AG09319 (cell line): ENCODE measurements at places on chromosomes 7 and 10.
A peak's percentile ranks its signal among the peaks of the same experiment; 100 is the strongest.

GRCh38 chr7:38306171-38306570 lies 32.7 kb upstream of the TARP start:
- DNase-seq = peak; percentile 24

- no peak for DNase-seq
These were observed 320.2 kb downstream of the CDK14 start for GRCh38 chr7:90916319-90916718.

- DNase-seq = no peak
These were observed 43.3 kb downstream of the BRI3 start for GRCh38 chr7:98324782-98325181.

DNA sequence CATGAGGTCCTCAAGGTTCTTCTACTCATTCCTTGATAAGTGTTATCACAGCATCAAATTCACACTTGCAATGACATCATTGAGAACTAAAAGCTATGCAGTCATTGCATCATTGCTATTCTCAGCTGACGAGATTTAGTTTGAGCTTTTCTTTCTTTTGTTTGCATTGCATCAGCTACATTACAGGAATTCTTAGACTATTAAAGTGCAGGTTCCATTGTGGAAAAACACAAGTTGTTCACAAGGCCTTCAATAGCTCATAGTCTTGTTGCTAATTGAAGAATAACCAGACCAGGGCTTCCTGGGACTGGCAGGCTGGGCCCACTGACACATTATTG lies 139.3 kb downstream of the CXCL12 start:
- DNase-seq = no peak

DNA sequence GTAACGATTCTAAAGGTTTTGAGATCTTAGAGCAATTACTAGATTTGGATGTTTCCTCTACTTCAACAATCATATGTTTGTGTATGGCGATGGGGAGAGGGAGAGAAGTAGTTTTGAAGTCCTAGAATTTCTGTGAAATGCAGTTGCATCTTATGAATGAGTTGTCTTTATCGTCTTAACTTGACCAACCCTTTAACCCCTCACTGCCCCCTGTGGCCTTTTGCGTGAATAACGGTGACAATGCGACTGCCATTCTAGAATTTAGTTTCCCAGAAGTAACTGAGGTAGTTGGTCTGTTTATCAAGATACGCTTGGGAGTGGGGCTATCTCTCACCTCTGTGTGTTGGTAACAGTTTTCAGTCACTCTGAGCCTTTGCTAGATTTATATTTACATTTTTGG lies 204.6 kb downstream of the HDAC9 start:
- no peak for DNase-seq

- DNase-seq = no peak
These were observed 43.7 kb downstream of the DNAJB9 start for GRCh38 chr7:108613147-108613948.

GRCh38 chr10:2891073-2891769 lies 176.1 kb upstream of the PFKP start:
- DNase-seq = no peak

DNA sequence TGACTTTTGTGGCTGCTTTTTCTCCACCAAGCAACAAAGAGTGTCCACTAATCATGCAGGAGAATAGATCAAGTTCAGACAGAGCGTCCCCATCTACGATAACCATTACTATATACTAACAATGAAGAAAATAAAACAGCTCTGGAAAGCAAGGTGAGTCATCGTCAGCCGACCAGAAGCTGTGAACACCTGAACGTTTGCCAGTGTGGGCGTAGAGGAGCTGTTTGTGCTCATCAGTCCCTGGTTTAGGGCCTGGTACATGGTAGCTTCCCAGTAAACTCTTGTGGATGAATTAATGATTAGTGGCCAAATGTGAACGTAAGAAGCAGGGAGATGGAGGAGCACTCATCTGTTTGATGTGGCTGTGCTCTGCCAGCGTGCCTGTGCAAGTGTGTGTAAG lies 180.7 kb downstream of the EVX1 start:
- DNase-seq = no peak

DNA sequence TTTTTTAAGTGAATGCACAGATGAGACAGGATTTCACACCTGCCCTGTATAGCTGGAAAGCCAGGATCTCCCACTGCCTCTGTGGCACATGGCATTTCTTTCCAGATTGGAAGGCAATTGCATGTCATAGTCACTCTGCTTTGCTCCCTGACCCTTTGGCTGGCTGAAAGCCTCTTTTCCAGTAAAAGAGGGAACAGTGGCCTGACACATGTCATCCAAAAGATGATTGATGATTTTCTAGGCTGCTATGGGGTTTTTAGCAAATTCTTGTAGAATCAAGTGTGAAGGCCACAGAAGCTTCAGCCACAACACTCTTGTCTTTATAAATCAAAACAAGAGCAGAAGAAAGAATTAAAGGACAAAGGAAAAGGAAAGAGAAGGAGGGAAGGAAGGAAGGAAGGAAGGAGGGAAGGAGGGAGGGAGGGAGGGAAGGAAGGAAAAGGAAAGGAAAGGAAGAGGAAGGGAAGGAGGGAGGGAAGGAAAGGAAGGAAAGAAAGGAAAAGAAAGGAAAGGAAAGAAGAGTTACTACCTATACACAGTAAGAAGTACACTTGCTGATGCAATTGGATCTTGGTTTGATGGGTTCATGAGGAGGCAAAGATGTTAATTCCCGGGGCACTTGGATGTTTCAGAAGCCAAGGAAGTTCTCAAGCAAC lies 158.9 kb upstream of the FRMD4A start:
- no peak for DNase-seq

- no peak for DNase-seq
These were observed 136.3 kb downstream of the KCNMA1 start for GRCh38 chr10:77501152-77501845.

GRCh38 chr7:25557379-25557917 lies 329.2 kb upstream of the NPVF start:
- no peak for DNase-seq

DNA sequence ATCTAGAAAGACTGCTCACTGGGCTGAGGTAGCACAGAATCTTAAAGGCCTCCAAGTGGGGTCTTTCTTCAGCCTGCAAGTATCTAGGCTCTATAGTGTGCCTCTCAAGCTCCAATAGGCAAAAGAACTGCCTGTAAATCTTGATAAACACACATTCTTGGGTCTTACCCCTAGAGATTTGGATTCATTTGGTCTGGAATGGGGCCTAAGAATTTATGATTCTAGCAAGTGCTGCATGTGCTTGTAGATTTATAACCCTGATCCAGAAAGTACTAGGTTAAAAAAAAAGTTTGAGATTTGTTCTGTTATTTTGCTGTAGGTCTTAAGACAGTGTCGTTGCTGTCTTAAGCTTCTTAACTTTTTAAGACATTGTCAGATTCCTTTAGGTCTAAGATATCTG lies 74.1 kb downstream of the RALA start:
- no peak for DNase-seq

DNA sequence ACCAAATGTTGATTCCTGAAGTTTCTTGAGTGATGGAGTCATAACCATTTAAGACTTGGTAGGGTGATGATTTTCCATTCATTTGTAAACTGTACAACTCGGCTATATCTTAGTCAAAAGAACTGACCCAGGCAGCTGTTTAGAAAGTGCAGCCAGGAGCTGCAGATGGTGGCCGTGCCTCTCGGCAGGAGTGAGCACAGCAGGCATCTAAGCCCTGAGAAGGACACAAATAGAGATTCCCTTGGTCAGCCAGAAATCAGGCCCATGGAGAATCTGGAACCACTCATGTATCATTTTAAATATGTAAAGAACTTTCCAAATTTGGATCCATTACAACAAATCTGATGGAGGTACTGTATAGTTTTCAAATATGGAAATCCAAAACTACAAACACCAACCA lies 177.0 kb upstream of the AKR1E2 start:
- no peak for DNase-seq

DNA sequence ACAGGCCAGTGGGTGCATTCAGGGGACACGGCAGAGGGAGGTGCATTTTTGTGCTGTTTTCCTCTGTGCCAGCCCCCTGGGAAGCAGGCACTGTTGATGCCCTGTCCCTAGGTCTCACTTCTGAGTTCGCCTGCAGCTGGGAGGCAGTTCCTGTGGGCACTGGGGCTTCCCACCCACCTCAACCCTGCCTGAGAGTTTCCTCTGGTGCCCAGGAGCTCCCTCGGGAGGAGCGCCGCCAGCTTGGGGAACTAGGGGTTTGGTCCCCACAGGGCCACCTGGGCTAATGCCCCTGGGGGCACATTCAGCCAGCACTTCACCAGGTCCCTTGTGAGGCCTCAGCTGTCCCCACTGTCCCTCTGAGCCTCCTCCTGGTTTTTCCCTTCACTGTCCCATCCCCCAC lies 178.2 kb upstream of the RHEB start:
- no peak for DNase-seq

DNA sequence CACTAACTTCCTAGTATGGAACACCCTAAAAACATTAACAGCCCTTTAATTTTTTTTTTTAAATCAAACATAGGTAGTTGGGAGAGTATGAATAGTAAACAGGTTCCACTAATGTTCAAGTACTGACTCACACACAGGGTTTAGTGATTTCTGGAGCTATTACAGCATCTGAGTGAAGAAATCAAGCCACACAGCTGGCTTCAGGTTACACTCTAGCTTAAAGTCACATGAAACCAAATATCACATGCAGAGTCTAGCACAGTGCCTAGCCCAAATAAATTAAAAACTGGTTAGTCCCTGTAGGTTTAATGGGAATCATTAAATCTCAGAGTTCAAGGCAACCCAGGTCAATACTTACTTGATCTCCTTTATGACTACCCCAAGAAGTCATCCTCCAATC lies 11.6 kb downstream of the PANK1 start:
- peak; percentile 56 for DNase-seq

DNA sequence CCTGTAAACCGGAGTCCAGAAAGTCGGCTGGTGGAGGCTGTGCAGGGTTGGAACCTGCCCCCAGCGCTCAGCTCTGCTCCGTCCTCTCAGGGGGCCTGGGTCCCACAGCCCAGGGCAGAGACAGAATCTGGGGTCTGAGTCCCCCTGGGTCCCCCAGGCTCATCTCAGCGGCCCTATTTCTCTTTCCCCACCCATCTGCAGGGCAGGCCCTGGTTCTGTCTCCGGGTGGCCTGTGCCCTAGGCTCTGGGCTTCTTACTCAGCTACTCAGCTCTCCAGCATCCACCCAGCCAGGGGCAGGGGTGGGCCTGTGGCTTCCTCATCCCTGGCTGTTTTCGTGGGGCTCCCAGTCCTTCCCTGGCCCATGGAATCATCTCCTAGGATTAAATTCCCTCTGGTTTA lies 183.4 kb downstream of the ADARB2 start:
- no peak for DNase-seq

- no peak for DNase-seq
These were observed 52.9 kb upstream of the IGFBP3 start for GRCh38 chr7:45973725-45974532.

GRCh38 chr7:29538389-29538788 lies 25.2 kb upstream of the PRR15 start:
- no peak for DNase-seq

DNA sequence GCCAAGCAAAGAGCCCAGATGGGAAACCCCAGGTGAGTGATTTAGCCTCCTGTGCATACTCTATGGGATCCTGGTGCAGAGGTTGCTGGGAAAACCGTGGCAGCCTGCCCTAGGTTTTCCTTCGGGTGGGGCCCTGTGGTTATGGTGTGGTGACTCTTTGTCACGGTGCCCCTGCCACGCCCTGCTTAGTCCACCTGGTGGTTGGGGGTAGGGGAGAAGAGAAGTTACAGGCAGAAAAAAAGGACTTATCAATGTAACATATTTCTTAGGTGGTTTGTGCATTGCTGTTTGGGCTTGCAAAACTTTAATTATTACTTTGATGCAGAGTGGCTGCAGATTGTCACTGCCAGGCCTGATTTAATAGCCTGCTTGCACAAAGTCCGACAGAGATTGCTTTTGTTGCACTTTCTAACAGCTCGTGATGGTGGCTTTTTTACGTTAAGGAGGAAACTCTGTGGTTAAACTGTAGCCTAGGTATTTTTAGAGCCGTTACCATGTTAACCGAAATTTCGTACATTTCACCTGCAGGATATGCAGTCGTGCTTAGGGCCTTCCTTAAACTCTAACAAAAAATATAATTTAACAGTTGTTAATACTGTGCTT lies 197.4 kb downstream of the RNLS start:
- DNase-seq = no peak

GRCh38 chr10:77001206-77001605 lies 636.4 kb downstream of the KCNMA1 start:
- DNase-seq = no peak

GRCh38 chr10:119693262-119693957 lies 32.4 kb upstream of the INPP5F start:
- DNase-seq = no peak

DNA sequence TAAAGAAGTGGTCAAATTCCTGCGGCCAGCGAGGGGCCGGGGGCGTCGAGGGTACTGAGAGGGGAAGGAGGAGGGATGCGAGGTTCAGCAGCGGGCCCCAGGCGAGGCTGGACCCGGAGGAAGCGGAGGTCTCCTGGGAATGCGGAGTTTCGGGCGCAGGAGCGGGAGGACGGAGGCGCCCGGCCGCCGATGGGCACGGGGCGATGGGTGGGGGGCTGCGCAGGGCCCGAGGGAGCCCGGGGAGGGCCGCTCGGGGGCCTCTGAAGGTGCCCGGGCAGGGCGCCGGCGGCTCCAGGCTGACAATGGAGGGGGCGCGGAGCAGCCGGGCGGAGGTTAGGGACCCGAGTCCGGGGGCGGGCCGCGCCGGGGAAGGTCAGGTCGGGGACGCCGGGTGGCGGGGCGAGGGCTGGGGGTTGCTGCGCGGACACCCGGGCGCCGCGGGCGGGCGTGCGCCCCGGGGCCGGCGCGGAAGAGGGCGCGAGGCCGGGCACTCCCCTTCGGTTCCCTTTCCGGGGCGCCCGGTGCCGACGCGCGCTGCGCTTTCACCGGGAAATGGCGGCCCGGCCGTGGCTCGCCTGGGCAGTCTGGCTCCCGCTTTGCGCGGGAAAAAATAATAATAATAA lies 683 bp downstream of the MACROH2A2 start:
- no peak for DNase-seq

DNA sequence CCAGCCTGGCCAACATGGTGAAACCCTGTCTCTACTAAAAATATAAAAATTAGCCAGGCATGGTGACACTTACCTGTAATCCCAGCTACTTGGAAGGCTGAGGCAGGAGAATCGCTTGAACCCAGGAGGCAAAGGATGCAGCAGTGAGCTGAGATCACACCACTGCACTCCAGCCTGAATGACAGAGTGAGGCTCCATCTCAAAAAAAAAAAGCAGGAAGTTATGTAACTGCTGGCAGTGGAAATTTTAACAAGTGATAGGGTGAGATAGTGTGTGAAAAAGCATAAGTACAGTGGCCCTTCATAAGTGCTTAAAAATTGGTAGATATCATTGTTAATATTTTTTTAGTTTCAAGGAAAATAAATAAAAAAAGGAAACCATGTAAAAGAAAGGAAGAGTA lies 12.3 kb downstream of the AKR1C3 start:
- DNase-seq = no peak

DNA sequence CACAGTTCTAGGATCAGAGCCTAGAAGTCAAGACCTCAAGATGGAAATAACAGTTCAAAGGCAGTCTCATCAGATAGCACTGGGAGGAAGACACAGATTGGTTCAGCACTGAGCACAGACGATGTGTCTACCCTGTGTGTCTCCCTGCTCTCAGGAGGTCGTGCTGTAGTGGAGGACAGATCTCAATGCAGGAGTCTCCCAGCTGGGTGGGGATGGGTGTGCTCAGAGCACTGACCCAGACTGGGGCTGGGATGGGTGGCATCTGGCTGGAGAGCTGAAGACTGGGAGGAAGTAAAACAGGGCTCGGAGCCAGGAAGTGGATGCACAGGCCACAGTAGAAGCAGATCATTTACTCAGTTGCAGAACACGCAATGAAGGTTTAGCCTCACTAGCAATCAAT lies 69.5 kb upstream of the GDF10 start:
- DNase-seq = no peak

- DNase-seq = no peak
These were observed 64.1 kb downstream of the CFAP58 start for GRCh38 chr10:104417637-104418292.
